Spinal cord (tissue), 10 donors: ENCODE measurements at places on chromosomes 1 and 21. TPM values are rescaled to one million over a fixed set of nuclear protein-coding genes. Genes with fewer than 3 reads are reported as not detected.

- no peak for DNase-seq
Measured at GRCh38 chr1:158716335-158716734, 4.2 kb downstream of the OR6K3 start.

DNA sequence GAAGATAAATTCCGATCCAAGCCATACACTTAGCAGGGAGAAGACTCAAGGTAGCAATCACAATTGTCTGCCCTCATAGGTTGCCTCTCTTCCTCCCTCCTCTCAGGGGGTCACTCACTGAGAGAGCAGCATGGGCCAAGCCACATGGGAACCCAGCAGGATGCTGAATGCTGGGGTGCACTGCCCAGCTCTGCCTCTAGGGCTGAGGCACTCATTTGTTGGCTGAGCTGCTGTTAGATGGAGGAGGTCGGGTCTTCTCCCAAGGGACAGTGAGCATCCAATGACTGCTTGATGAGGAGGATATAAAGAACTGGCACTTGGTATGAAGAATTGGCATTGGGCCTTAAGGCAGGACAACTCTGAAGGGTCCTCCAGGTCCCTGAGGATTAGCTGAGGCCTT lies 418.8 kb downstream of the SIPA1L2 start:
- no peak for DNase-seq

- no peak for DNase-seq
Measured at GRCh38 chr1:30775433-30775975, 17.9 kb upstream of the LAPTM5 start.

Gene LRRIQ3
- 1.7 TPM for total RNA-seq

DNA sequence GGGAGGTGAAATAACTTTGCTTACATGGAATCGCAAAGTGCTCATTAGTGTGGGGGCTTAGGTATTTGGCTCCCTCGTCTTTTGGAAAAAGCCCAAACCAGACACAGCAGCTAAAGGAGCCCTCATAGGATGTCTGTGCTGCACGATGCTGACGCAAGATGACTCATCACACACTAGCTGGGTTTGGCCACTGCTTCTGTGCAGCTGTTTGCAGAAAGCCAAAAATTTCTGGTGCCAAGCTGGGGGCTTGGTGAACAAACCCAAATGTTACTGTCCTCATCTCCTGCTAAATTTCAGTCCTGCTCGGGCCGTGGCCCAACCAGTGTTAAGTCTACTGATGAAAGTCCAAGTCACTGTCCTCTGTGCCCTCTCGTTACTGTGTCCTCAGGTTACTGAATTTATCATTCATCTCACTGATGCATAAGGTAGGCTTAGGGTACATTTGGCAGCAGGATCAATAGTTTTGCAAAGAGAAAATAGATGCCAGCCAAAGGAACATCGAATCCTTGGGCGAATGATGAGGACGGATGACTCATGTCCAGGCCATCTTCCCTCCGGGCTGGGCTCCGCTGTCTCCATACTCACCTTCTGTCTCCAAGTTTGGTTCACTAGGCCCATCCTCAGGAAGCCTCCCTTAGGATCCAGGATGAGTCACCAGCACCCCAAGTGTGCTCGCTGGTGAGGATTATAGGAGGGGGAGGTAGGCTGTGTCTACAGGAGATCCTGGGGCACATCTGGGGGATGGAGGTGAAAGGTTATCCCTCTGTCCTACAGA lies 177.7 kb downstream of the ADSS2 start:
- no peak for DNase-seq

Gene HSD11B1
- 0.22 TPM for total RNA-seq

Gene TCHH
- 0.10 TPM for total RNA-seq

DNA sequence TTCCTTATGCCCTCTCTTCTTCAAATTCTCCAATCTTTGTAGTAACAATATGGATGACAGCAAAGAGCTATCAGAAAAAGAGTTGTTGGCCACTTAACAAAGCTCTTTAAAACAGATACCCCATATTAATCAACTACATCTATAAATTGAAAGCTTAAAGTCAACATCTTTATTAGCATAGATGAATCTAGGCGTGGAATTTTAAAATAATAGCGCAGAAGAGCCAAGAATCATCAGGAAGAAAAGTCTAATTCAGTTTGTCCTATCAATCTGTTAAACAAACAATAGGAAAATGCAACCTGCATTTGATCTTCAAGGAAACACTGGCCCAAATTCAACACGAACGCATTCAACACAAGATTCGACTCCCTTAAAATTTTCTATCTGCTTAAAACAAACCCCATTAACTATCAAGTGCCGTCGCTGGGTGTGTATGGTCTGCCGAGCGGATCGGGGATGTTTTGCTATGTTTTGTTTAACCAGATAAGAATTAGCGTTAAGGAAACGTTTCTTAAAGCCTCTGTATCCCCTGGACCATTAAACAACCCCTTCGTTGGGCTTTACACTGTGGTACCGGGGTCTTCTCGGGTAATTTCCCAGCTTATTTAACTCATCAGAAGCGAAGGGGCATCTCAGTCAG lies 1.0 kb downstream of the LYST start:
- no peak for DNase-seq

DNA sequence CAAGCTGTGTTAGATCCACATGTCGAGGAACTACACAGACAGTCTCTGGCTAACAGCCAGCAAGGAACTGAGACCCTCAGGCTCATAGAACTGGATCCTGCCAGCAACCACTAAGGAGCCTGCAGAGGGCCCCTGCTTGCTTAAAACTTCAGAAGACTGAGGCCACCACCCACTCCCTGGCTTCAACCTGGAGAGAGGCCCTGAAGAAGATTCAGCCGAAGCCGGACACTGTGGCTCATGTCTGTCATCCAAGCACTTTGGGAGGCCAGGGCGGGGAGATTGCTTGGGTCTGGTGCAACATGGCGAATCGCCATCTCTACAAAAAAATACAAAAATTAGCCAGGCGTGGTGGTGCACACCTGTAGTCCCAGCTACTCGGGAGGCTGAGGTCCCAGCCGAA lies 92.6 kb upstream of the TMPRSS2 start:
- DNase-seq = no peak

- DNase-seq = no peak
Measured at GRCh38 chr1:25806418-25806817, 6.4 kb downstream of the SELENON start.

DNA sequence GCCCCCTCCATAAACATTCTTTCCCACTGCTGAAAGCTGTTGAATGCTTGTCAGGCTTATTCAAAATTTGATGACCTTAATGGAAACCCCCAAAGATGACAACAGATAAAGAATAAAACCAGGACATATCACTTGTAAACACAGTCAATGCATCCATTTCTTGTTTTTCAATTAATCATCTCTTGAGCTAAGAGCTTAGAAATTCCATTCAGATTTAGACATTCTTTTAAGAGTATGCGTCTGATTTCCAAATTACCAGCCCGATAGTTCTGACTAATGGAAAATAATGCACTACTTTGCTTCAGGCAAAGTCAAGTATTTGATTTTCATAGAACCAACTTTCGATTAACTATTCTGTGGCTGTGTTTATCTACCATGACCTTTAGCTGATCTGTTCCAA lies 100.6 kb upstream of the RUNX1 start:
- no peak for DNase-seq
